ENCODE measurements at places on chromosomes 5 and 9.

- no peak for DNase-seq
Measured at GRCh38 chr9:8883321-8883720, 1083.7 kb upstream of the DMAC1 start.

DNA sequence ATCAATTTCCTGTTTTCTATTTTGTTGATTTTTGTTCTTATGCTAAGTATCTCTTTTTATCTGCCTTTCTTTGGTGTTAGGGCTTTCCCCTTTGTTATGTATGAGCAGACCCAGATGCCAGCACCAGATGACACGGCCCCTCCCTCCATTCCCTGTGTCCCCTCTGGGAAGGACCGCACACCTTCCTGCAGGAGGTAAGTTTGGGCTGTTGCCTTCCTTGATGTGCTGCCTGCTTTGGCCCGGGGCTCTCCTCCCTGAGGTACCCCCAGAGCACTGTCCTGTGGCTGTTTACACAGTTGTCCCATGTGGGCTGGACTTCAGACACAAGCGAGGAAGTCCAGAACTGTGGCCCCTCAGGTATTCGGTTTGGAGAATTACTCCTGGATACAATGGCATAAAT is 343.8 kb upstream of the IRX1 start:
- DNase-seq = peak; percentile 50

GRCh38 chr5:30747412-30747811 is 446.1 kb upstream of the CDH6 start:
- no peak for DNase-seq

- DNase-seq = peak; percentile 32
Measured at GRCh38 chr5:71693828-71694427, 25.1 kb upstream of the CARTPT start.

- no peak for DNase-seq
Measured at GRCh38 chr9:5563886-5564285, 53.6 kb downstream of the PDCD1LG2 start.

DNA sequence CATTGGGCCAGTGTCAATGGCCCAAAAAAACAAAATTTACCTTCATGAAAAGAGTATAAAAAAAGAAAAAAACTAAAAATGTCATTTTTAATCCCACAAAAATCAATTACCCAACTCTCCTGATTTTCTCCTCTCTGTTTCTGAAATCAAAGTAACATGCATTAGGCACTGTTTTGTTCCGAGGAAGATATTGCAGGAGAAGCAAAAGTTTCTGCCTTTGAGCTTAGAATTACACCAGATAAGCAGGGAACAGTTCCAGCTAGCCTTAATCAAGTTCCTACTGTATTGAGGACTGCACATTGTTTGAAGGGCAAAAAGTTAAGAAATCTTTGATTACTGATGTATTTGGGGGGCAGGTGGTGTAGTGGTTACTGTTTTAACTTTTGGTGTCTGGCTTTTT is 1.1 kb upstream of the PRKAA1 start:
- no peak for DNase-seq

GRCh38 chr9:36208521-36209253 is 18.0 kb downstream of the CLTA start:
- no peak for DNase-seq

DNA sequence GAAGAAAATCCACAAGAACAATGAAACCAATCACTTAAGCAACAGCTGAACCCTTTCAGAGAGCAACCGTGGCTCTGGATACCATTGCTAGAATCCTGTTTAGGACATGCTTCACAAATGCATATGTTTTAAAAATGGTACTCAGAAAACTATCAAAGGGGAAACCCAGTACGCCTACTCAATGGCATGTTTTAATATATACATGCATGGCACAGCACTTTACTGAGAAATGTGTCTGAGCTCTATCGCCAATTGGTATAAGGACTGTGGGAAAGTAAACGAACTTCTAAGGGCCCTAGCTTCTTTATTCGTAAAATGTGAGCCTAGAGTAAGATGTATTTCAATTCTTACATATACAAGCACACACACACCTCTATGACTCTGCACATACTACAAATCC is 72.3 kb downstream of the PTBP3 start:
- no peak for DNase-seq

GRCh38 chr9:3238236-3238635 is 287.6 kb downstream of the RFX3 start:
- no peak for DNase-seq

DNA sequence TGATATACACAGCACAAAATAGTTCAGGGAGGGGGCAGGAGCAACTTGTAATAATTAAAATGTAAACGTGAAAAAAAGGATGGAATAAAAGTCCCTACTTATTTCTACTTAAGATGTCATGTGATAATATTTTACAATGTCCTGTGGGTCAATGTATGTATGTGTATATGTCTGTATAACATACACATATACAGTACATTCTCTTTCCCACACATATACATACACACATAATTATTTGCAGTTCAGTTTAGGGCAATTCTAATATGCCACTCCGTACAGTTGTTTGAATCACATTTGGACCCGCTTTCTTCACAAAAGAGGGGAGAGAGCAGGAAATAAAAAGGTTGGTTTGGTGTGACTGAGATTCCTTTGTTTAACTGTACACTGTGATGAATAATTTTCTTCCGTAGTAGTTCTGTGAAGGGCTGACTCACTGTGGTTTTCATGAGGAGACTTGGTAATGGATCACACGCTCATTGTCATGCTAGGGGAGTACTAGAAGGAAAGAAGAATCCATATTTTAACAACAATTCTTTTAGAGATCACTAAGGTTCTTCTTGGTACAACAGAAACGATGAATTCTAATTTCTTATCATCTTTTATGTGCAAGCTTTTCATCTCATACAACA is 26.2 kb upstream of the ACOT12 start:
- DNase-seq = no peak

GRCh38 chr9:16501141-16501540 is 369.3 kb downstream of the BNC2 start:
- no peak for DNase-seq

- DNase-seq = no peak
Measured at GRCh38 chr5:158470764-158471534, 612.0 kb upstream of the CLINT1 start.

GRCh38 chr5:9861666-9862256 is 231.6 kb upstream of the TAS2R1 start:
- DNase-seq = no peak

- DNase-seq = no peak
Measured at GRCh38 chr9:70951749-70952727, 169.4 kb downstream of the TRPM3 start.

GRCh38 chr9:91690540-91691249 is 259.3 kb downstream of the ROR2 start:
- no peak for DNase-seq

DNA sequence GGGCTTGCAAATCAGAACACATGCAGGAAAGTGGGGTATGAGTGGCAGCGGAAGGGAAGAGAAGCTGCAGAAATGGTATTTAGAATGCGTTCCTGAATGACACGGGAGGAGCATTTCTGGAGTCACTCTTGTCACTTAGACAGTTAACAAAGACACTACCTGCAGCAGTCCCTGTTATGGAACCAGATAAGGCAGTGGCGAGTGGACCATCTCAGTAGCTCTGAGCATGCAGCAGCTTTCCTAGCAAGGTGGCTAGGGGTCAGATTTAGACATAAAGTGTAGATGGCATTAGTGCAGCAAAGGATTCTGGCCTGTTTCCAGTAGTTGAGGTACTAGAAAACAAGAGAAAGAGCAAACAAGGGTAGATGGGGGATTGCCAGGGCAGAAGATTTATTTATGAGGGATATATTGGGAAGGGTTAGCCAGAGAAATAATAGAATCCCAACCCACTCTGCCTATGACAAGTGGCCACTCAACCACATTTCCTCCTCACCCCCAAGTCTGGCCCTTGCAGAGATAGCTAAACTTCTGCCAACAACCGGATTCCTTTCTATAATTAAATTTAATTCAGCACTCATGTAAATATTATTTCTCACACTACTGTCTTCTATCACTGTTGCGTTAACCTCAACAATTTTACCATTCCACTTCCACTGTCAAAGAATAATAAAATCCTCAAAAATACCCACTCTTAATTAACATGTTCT is 201.6 kb downstream of the DCP2 start:
- DNase-seq = no peak

DNA sequence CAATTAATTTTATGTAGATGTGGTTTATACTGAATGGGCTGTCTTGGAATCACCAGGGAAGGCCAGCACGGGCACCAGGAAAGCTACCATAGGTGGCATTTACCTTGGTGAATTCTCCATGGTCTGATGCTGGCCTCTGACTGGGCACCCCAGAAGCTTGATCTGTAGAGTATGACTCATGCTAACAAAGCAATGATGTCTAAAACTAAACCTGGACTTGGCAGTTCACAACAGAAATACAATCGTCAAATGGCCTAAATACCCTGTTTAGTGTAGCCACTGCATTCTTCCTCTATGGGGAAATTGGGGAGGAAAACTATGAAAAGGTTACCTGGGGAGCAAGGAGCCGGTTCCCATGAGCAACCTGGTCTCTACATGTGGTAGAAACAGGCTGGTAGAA is 98.0 kb downstream of the ATPSCKMT start:
- DNase-seq = no peak

GRCh38 chr5:136190904-136191303 is 2.1 kb downstream of the SMIM32 start:
- DNase-seq = no peak

GRCh38 chr5:107831612-107832395 is 161.1 kb upstream of the EFNA5 start:
- DNase-seq = no peak

DNA sequence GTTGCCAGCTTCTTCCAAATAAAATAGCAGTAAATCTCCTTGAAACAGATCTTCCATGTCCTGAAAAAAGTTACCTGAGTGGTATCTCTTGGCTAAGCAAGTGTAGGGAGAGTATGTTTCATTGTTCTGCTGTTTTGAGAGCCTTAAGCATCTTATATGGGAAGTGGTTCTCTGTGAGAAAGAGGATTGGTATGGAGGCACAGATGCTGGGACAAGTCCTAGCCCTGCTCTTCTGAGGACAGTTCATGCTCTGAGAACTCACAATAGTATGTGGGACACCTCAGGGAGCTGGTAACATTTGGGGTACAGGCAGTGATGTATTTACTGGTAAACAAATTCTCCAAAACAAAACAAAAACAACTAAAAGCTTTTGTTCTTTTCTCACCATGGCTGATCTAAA is 2.0 kb downstream of the PPP3R2 start:
- DNase-seq = no peak

DNA sequence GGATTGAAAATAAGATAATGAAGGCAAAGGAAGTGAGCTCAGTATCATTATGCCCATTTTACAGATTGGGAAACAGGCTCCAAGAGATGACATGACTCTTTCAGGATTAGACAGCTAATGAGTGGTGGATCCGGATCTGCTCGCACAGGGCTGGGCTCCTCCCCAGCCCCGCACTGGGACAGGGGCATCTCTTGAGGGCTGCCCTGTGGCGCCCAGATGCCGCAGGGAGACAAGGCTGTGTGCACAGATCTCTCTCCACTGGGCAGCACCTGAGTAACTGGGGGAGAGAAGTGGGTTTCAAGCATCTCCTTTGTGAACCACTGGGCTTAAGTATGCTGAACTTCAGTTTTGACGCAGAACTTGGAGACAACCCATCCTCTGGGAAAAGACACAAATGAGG is 43.9 kb downstream of the ADAMTS2 start:
- no peak for DNase-seq

DNA sequence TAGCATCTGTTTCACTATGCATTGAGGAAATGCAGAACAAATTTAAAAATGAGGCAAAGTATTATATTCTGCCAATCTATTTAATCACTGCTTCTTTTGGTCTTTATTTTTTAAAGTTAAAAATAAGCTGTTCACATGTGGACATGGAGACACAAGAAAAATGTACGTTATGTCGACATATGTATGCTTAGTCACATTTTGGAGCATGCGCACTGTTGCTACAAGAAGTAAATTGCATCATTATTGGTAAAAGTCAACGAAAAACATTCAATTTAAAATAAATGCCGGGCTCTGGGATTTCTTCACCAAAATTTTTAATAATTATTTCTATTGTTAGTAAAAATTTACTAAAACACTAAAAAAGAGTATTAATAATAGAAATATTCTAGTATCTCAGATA is 876.3 kb upstream of the CTNND2 start:
- no peak for DNase-seq

- no peak for DNase-seq
Measured at GRCh38 chr5:49953-50544, 41.9 kb upstream of the PLEKHG4B start.

- peak; percentile 46 for DNase-seq
Measured at GRCh38 chr5:168086104-168086610, 205.3 kb upstream of the WWC1 start.

- DNase-seq = no peak
Measured at GRCh38 chr9:106403081-106403480, 459.9 kb upstream of the ZNF462 start.

DNA sequence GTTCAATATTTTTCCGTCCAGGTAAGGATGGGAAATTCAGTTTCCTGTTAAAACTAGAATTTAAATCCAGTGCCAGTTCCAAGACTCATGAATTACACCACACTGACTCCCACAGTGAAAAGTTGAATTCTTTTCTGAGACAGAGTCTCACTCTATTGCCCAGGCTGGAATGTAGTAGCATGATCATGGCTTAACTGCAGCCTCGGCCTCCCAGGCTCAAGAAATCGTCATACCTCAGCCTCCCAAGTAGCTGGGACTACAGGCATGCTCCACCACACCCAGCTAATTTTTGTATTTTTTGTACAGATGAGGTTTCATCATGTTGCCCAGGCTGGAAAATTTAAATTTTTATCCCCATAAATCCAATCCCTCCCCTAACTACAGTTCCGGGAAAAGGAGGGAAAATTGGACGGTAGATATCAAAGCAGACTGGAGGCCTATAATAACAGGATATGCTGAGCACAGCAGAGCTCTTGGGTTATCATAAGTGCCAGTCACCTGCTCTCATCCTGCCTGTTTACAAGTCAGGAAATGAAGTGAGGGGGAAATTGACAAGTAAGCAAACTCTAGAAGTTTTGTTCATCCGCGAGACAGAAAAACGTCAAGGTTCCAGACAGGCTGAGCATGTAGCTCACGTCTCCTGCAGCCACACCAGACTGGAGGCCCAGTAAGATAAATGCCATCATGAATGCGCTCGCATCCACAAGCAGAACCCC is 105.7 kb downstream of the UGCG start:
- no peak for DNase-seq

GRCh38 chr5:175778951-175779503 is 92.4 kb upstream of the CPLX2 start:
- no peak for DNase-seq
